Breast epithelium (tissue), 4 donors: ENCODE measurements at places on chromosomes 2 and 18. TPM values are rescaled to one million over a fixed set of nuclear protein-coding genes. Genes with fewer than 3 reads are reported as not detected.

HOXD9 gene
- 2.4 TPM for total RNA-seq

ZNF385B gene
- total RNA-seq: 4.5 TPM

CCL20 gene
- 6.7 TPM for total RNA-seq

COL4A4 gene
- total RNA-seq: 3.8 TPM

GRCh38 chr2:7896940-7897487 lies 784.8 kb upstream of the ID2 start:
- no peaks in the 10 kb centered on the region for H3K36me3 ChIP-seq
- DNase-seq: no peak
- H3K27me3 ChIP-seq: no peaks in the 10 kb centered on the region
- no peak overlapping the region for H3K27ac ChIP-seq
- H3K4me3 ChIP-seq: no peak overlapping the region
- no peaks in the 10 kb centered on the region for H3K4me1 ChIP-seq

GRCh38 chr2:67836866-67837265 lies 225.9 kb downstream of the C1D start:
- no peaks in the 10 kb centered on the region for H3K4me1 ChIP-seq
- no peak overlapping the region for H3K4me3 ChIP-seq
- DNase-seq: no peak
- H3K27me3 ChIP-seq: no peaks in the 10 kb centered on the region

DNA sequence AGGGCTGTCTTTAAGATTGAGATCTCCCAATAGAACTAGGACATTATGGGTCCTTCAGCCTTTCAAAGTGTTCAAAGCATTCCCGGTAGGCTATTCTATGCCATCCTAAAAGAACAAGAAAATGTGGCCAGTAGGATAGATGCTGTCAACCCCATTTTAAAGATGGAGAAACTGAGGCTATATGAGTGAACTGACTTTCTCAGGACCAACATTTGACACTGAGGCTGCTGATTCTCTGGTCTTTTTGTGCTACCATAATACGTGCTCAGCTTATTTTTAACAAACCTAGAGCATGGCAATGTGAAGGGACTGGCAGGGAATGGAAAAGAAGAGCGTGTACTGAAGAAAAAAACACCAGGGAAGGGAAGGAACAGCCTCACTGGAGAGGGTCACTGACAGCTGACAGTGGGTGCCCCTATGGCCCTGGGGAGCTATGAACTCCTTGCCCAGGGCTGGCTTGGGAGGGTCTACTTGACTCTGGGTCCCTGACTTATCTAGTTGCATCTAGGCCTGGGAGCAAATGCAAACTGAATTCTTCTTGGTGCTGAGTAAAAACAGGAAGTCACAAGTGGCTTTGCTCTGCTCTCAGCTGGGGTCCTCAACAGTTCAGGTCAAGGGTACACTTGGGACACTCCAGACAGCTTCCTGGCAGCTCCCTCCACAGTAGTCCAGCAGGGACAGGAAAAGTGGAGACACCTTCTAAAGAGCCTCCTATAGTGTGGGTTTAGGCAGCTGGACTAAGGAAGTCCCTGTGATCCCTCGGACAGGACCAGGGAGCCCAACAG lies 2.3 kb downstream of the CYRIA start:
- H3K4me3 ChIP-seq: peak overlapping the region; percentile 71
- no peaks in the 10 kb centered on the region for H3K27me3 ChIP-seq
- H3K27ac ChIP-seq: peak overlapping the region; percentile 89
- no peak for DNase-seq
- H3K4me1 ChIP-seq: peaks cover 7% of the 10 kb centered on the region

- H3K27ac ChIP-seq: no peak overlapping the region
- H3K27me3 ChIP-seq: no peaks in the 10 kb centered on the region
- no peak overlapping the region for H3K4me3 ChIP-seq
- no peaks in the 10 kb centered on the region for H3K36me3 ChIP-seq
Observed at GRCh38 chr2:207772081-207772843, 2.6 kb upstream of the FZD5 start.

GRCh38 chr2:175143191-175143590 lies 24.8 kb downstream of the ATF2 start:
- no peaks in the 10 kb centered on the region for H3K27me3 ChIP-seq
- no peaks in the 10 kb centered on the region for H3K4me1 ChIP-seq
- H3K4me3 ChIP-seq: no peak overlapping the region
- H3K27ac ChIP-seq: no peak overlapping the region
- H3K36me3 ChIP-seq: no peaks in the 10 kb centered on the region

DNA sequence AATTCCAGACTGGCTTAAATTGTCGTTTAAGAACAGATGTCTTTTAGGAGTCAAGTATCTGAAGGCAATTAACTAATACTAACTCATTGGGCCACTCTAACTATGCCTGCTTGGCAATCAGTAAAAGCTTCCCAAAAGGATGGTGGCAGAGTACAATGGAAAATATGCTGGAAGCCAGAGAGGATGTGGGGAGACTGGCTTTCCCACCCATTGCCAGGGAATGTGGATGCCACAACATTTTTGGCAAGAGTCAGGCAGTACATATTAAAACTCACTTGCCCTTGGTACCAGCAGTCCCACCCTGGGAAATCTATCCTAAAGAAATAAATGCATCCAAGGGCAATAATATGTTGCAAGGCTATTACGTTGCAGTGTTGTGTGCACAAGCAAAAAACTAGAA lies 74.0 kb upstream of the FZD7 start:
- DNase-seq: peak; percentile 67
- no peak overlapping the region for H3K4me3 ChIP-seq
- peak overlapping the region; percentile 72 for H3K27ac ChIP-seq
- H3K27me3 ChIP-seq: no peaks in the 10 kb centered on the region
- no peaks in the 10 kb centered on the region for H3K36me3 ChIP-seq

GRCh38 chr2:164868563-164869419 lies 27.2 kb upstream of the COBLL1 start:
- H3K27ac ChIP-seq: no peak overlapping the region
- H3K4me3 ChIP-seq: no peak overlapping the region
- H3K36me3 ChIP-seq: no peaks in the 10 kb centered on the region
- H3K27me3 ChIP-seq: no peaks in the 10 kb centered on the region

- no peaks in the 10 kb centered on the region for H3K27me3 ChIP-seq
- H3K4me3 ChIP-seq: no peak overlapping the region
- H3K36me3 ChIP-seq: no peaks in the 10 kb centered on the region
- no peak for DNase-seq
- H3K27ac ChIP-seq: no peak overlapping the region
Observed at GRCh38 chr2:123502931-123503330, 522.2 kb upstream of the CNTNAP5 start.

GRCh38 chr2:29463181-29463900 lies 348.1 kb downstream of the CLIP4 start:
- no peak overlapping the region for H3K27ac ChIP-seq
- H3K27me3 ChIP-seq: no peaks in the 10 kb centered on the region
- no peak for DNase-seq
- H3K4me1 ChIP-seq: no peaks in the 10 kb centered on the region
- H3K4me3 ChIP-seq: no peak overlapping the region
